ENCODE measurements at places on chromosomes 5 and 9.

DNA sequence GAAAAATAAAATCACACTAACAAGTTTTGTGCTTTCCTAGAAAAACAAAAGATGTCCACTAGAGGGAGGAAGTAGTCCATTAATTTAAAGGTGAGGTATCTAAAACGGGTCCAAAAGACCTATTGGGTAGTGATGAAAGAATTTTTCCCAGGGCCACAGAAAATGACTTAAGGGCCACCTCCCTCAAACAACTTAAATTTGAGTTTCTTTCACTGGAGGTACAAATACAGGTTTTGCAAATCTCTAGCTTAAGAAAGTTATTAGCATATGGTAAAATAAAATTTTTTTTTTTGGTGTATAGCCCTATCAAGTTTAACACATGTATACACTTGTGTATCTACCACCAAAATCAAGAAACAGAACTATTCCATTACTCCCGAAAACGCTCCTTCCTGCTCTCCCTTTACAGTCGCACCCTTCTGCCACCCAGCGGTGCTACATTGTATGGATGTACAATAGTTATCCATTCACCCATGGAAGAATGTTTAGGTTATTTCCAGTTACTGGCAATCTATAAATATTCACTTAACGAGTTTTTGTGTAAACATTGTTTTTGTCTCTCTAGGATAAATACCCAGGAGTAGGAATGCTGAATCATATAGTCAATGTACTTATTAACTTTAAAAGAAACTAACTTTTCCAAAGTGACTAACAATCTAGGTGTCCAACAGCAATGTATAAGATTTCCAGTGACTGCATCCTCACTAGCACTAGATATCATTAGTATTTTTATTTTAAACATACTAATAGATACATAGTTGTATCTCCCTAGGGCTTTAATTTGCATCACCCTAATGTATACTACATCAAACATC is 21.9 kb downstream of the DEPDC1B start:
- DNase-seq: peak; percentile 45

DNA sequence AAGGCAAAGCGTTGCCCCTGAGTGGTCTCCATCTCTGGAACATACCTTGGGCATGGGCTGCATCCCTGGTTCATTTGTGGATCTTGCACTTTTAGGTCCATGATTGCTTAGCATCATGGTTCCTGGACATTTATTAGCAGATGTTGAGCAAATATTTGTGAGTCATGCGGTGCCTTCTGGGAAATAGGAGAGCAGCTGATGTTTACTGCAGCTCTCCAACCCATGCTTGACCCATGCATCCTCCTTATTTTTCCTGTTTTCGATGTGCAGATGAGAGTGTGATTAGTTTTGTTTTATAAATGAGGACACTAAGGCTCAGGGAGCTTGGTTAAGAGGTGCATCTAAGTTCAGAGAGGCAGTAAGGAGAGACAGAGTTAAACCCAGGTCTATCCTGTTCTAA is 253.7 kb downstream of the ICE1 start:
- no peak for DNase-seq

DNA sequence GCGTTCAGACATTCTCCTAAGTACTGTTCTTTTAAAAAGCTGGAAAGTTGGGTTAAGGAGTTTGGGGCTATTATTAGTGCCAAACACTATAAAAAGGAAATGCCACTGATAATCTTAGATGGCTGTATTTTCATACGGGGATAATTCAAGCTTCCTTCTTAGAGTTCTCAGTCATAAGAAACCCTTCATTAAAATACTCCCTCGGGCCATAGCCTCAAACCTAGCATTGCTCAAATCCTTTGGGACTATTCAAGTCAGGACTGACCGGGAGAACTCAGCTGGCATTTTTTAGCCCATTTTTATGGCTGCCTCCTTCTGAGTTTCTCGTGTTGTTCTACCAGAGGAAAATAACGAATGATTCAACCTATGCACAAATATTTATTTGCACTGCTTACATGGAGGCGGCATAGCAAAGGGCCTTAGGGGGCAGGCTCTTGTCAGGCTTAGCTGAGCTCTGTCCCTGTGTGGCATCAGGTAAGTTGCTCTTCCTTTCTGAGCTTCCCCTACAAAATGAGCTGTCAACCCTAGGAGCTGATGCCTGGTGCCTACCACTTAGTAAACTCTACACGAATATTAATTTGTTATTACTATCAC is 33.5 kb upstream of the ADAM19 start:
- DNase-seq: peak; percentile 54

GRCh38 chr5:163347671-163348070 is 89.7 kb upstream of the CCNG1 start:
- DNase-seq: peak; percentile 75

DNA sequence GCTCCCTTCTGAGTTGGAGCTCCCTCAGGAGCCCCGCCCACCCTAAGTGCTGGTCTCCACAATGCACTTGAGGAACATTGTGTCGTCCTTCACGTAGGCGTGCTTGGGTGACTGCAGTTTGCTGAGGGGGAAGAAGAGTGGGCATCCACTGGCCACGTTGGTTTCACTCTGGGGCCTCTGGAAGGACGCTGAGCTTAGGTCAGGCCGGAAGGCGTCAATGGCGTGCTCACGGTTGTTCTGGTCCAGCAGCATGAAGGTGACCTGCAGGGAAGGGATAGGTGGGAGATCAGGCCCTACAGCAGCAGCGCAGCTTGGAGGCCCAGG is 21.7 kb downstream of the TRAF1 start:
- no peak for DNase-seq

DNA sequence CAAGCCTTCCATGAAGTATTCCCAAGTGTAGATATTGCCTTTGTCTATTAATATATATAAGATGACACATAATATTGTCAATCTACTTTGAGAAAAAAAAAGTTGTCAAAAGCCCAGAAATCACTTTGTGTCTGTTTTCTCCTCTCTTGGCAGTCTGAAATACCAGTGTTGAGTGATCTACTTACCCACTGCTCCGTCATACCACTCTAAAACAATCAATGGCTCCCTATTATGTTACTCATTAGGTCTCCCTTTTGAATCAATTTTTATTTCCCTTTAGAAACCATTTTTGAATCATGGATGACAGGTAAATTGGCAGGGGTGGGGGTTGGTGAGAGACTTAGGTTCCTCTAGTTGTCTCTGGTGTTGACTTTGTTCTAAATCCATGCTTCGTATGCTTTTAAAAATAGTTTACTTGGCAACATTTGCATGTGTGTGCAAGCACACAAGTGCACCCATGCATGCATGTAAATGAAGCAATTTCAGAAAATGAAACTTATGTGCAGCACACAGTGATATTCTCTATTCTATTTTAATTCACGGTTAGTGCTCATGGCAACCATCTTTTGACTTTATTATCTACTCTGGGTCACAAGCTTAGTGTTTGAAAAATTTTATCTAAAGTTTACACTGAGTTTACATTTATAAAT is 378.9 kb downstream of the RAB3C start:
- no peak for DNase-seq

- no peak for DNase-seq
These were observed 290.6 kb downstream of the AOPEP start for GRCh38 chr9:95017062-95017461.

- no peak for DNase-seq
These were observed 438 bp downstream of the NSUN2 start for GRCh38 chr5:6632324-6632887.

DNA sequence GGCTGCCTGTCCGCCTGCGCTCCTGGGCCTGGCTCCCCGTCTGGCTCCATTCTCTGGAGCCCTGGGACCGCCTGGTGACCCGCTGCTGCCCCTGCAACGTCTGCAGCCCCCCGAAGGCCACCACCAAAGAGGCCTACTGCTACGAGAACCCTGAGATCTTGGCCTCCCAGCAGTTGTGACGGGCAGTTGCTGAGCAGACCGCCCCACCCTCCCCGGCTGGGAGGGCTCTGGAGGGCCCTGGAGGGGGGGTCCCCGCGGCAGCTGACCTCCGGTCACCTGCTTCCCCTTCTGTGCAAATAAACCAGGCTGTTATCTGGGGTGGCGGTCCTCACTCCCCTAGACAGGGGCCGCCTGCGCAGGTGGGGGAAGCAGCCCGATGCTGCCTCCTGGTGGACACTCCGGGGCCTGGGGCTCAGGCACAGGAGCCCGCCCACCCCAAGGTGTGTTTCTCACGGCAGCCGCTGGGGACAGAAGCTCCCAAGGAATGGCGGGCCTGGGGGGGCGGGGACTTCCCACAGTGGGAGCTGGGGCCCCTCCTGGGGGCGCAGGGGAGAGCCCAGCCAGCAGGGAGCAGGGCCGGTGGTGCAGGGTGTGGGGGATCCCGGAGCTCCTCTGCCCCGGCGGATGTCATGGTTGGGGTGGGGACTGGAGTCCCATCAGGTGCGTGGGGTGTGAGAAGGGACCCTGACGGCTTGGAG is 4.7 kb upstream of the TUBB4B start:
- peak; percentile 81 for DNase-seq

DNA sequence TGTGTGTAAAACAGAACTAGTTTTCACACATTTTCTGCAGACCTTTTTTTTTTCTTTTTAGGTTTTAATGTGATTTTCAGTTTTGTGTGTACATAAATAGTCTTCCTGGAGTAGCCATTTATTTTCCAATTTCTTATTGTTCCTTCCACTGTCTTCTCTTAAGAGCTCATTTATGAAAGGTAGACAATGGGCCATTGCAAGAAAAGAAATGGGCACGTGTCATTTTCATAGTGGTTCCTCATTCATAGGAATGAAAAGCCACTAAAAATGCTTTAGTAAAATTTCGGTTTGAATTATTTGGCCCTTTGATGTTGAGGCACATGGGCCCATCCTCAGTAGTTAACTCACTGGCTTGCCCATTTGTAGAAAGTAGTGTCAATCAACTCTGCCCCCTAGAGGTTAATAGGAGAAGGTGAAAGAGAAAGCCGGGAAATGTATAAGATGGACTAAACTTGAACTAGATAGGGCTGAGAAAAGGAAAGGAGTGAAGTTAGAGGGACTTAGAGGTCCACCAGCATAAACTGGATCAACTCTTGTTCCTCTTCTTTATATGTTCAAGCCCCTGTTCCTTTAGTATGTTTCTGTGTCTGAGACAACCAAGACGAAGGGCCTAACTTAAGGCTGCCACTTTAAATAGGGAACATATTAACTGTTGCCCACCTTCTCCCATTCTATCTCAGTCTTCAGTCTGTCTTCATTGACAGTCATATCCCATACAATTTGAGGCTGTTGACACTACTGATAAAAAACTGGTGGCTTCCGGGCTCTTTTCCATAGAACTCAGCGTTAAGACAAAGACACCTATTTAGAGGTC is 72.6 kb downstream of the SMARCA2 start:
- DNase-seq: peak; percentile 17

DNA sequence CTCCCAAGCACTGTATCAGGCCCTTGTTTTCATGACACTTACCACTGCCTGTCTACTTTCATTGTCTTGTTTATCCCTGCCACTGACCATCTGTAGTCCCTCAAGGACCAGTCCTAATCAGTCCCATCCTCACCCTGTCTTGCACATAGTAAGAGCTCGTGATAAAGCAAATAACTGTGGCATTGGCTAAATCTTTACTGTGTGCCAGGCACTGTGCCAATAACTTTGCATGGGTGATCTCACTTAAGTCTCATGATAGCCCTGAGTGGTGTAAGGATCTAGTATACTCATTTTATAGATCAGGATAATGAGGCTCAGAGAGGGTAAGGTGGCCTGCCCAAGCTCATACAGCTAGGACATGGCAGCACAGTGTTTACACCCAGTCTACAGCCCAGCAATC is 5.6 kb downstream of the CDX1 start:
- peak; percentile 44 for DNase-seq

- DNase-seq: no peak
These were observed 26.8 kb upstream of the LHX2 start for GRCh38 chr9:123984802-123985201.

GRCh38 chr9:134955801-134956200 is 38.1 kb upstream of the FCN1 start:
- no peak for DNase-seq

- DNase-seq: no peak
These were observed 328.2 kb upstream of the GRAMD2B start for GRCh38 chr5:126094991-126095390.

GRCh38 chr5:150266871-150267291 is 22.7 kb downstream of the CAMK2A start:
- DNase-seq: no peak

DNA sequence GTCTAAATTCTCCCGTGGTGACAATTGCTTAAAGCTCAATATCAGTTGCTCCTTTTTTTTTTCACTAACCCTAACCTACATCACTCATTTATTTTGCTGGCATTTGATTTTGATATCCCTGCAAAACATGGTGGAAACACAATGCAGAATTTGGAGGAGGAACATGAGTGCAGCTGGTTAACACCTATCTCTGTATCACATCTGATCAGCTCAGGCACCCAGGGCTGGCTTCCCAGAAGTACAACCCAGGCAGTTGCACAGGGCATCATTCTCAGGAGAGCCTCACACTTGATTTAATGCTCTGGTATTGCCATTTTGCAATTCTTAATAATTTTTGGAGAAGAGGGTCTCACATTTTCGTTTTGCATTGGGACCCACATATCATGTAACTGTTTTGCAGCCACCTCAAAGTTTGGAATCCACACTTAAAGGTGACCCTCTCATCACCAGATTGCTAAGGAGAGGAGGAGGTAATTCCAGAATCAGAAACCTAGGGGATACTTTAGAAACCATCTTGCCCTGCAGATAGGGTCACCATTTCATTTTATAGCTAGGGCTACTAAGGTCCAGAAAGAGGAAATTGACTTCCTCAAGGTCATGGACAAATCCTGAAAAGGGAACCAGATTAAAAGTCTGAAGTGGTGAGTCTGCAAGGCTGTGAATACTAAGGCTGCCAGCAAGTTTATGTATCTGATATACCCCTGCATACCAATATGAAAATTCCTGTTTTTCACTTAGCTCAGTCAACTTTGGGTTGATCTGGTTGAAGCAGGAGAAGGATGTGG is 19.3 kb upstream of the ADAM19 start:
- DNase-seq: no peak

GRCh38 chr5:110852053-110852452 is 113.2 kb downstream of the SLC25A46 start:
- no peak for DNase-seq

GRCh38 chr9:32986971-32987370 is 14.5 kb downstream of the APTX start:
- no peak for DNase-seq

Measured in umbilical cord (tissue), 2 donors.